Non-pigmented ciliary epithelial cell (primary cell): ENCODE measurements at places on chromosomes 6 and 20.

DNA sequence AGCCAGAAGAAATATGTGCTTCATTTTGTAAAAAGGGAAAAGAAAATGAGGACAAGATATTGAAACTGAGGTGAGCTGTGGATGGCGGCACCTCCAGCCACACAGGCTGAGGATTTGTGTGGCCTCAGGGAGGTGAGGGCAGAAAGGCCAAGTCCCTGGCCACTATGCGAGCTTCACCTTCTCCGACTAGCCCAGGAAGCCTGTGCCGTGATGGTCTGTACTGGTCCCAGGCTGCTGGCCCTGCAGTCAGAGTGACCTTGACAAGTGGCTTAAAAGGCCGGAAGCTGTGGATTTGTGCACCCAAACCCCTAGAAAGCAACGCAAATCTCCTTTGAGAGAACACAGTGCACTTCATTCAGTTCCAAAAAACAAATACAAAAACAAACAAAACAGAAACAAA, 48.1 kb downstream of the WDR27 start:
- DNase-seq = no peak

- no peak for DNase-seq
Observed at GRCh38 chr20:46709459-46710152, at the start of gene SLC2A10. Gene SLC2A10, plus strand, starts transcription at chr20:46709649. Its CDS starts 88 bp downstream, at chr20:46709737.

GRCh38 chr6:1527073-1527457, 82.7 kb upstream of the FOXC1 start:
- no peak for DNase-seq

DNA sequence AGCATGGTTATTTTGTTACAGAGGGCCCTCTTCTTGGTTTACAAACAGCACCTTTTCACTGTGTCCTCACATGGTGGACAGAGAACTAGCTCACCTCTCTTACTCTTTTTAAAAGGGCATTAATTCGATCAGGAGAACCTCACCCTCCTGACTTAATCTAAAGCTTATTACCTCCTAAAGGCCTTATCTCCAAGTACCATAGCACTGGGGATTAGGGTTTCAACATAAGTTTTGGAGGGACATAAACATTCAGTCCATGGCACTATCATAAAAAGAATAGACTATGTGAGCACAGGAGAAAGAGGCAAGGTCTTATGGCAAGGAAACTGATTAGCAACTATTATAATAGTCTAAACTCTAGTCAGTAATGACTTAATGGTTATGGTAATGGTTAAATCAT, 736.2 kb upstream of the ADGRB3 start:
- no peak for DNase-seq

GRCh38 chr20:833121-833449, 430 bp upstream of the FAM110A start:
- no peak for DNase-seq

GRCh38 chr6:8468552-8469356, 33.4 kb upstream of the SLC35B3 start:
- no peak for DNase-seq

- no peak for DNase-seq
Observed at GRCh38 chr6:108904741-108905140, 56.5 kb downstream of the ARMC2 start.

GRCh38 chr6:39273406-39273821, 40.8 kb downstream of the KCNK17 start:
- no peak for DNase-seq

GRCh38 chr6:53960311-53960710, 150.9 kb upstream of the MLIP start:
- DNase-seq = no peak

DNA sequence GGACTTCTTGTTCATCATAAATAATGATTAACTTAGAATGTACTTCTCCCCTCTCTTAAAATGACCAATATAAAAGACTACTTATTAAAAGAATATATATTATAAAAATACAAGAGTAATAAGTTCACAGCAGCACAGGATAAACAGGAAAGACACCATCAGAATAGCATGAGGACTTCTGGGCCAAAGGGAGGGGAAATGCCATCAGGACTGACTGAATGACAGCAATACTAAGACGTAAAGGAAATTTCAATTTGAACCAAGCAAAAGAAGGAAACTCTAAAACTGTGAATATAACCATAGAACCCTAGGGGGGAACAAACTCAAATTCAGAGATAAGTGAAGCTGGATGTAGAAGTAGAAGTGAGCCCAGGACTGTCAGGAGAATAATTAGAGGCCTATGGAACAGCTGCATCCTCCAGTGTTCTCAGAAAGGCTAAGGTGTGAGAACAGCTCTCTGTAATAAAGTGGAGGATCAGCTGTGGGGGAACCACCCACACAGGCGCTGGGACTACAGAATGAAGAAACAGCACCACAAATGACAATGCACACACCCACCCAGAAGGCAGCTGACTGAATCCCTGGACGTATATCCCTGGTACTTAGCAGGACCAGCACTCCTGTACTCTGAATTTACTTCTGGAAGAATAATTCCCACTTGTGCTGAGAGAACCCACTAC, 37.8 kb downstream of the ZHX3 start:
- no peak for DNase-seq

GRCh38 chr6:46648869-46649492, 3.6 kb downstream of the CYP39A1 start:
- no peak for DNase-seq

GRCh38 chr6:135464634-135465033, 32.9 kb downstream of the AHI1 start:
- no peak for DNase-seq

GRCh38 chr6:21135484-21136013, 458.0 kb upstream of the SOX4 start:
- DNase-seq = no peak

DNA sequence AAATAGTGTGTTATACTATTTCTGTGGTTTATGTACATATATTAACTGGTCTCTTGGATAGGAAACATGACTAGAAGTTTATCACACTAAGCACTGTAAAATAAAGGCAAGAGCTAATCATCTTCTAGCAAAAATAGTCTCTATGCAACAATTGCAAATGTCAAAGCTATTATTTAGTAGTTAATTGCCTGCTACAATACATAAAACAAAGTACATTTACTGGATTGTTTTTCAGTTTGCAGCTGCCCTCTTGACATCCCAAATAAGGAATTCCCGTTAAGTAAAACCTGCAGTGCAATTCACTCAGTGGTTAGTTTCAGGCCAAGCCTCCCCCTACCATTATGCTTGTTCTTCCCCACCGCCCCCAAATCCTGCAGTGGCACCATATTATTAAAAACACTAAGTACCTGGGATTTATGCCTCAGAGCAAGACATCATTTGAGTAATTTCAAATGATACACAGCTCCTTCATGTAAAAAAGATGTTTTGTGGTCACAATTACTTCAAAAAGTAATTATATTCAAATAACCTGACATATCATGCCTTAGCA, 1.6 kb upstream of the ATP5F1E start:
- no peak for DNase-seq

DNA sequence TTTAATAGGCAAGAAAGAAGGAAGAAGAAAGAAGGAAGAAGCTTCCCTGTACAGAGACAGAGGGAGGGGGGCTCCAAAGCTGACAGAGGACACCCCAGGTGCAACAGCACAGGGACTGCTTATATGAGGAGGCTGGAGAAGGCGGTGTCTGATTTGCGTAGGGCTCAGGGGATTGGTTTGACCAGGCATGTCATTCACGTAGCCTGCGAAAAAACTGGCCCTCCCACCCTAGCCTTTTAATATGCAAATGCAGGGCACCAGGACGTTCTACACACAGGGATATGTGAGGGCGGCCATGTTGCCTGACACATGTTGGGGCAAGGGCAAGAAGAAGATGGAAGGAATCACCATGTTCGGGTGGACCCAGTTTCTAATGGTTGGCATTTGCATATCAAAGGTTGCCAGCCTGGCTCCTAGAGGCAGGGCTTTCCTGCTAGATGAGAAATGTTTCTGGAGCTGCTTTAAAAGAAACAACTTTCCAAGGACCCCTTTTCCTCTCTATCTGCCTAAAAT, 305.4 kb upstream of the CDYL start:
- no peak for DNase-seq

DNA sequence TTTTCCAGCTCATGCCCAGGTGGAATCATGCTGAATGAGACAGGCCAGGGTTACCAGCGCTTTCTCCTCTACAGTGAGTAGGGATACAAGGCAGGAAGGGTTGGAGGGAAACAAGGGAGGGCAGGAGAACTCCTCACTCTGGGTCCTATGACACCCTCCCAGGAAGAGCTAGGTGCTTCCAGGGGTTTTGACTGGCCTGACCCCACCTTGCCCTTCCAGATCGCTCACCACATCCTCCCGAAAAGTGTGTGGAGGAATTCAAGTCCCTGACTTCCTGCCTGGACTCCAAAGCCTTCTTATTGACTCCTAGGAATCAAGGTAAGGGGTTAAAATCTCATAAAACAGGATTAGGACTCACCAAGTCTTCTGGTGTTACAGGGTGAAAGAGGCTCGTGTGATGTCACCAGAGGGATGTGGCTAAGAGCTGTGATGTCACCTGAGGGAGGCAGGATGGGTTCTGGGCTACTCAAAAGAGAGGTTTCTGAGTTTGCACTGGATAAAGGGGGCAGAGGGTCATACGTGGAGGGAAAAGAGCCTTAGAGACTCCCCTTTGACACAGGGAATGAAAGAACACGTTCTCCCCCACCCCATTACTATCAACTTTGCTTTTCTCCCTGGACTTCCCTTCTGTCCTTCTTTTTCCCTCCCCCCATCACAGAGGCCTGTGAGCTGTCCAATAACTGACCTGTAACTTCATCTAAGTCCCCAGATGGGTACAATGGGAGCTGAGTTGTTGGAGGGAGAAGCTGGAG, 1.9 kb downstream of the APOM start:
- no peak for DNase-seq

- no peak for DNase-seq
Observed at GRCh38 chr6:16852671-16853070, 91.4 kb upstream of the ATXN1 start.

DNA sequence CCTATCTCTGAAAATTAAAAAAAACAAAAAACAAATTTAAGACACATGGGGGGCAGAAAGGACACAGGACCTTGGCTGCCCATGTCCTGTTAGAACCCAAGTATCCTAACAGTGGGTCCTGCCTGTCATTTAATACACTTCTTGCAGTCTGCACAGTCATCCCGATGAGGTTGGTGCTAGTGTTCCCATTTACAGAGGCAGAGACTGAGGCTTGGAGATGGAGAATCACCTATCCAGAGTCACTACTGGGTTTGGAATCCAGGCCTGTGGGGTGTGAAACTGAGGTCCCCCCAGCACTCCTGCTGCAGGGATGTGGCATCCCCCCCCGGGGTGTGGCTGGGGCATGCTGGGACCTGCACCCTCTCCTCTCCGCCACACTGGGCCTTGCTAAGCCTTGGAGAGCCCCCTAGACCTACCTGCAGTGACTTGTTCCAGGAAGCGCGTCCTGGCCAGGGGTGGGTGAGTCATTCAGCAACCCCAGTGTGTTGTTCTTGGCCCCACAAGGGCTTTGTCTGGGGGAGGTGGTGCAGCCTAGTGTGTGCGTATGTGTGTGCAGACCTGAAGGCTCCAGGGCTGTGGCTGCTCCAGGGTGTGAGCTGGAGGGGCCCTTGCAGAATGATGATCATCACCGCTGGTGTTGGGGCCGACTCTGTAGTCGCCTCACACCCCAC, 49.7 kb downstream of the BCAS4 start:
- peak; percentile 85 for DNase-seq

- peak; percentile 32 for DNase-seq
Observed at GRCh38 chr6:99330159-99330558, 19.3 kb downstream of the FAXC start.
